ENCODE measurements at places on chromosomes 7 and 10.

- DNase-seq, result no peak
Measured at GRCh38 chr7:82723411-82723810, 279.8 kb upstream of the CACNA2D1 start.

DNA sequence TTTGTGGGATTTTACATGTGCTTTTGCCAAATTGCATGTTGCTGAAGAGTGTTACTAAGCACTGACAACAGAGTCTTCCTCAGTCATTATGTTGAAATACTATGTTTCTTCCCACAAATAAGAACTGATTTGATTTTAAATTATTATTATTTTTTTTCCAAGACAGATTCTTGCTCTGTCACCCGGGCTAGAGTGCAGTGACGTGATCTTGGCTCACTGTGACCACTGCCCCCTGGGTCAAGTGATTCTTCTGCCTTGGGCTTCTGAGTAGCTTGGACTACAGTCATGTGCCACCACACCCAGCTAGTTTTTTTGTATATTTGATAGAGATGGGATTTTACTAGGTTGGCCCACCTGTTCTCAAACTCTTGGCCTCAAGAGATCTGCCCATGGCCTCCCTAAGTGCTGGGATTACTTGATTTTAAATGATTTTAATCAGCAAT is 42.3 kb downstream of the MINPP1 start:
- no peak for DNase-seq

GRCh38 chr10:44857363-44858016 is 53.6 kb upstream of the TMEM72 start:
- DNase-seq, result no peak

DNA sequence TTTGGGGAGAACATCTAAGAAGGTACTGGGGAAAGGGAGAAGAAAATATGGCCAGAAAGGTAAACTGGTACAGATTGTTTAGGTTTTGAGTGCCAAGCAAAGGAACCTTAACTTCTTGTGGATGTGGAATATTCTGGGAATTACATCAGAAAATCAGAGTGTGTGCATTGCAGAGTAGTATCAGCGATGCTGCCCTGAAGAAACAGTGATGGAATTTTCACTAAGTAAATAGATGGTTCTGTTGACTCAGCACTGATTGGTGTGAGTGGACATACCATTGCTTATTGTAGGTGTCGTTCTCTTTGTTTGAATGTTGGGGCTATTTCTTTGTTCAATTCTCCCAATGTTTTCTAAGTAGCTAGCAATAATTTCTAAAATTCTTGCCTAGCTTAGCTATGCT is 24.4 kb upstream of the AKR1B1 start:
- DNase-seq, result no peak

DNA sequence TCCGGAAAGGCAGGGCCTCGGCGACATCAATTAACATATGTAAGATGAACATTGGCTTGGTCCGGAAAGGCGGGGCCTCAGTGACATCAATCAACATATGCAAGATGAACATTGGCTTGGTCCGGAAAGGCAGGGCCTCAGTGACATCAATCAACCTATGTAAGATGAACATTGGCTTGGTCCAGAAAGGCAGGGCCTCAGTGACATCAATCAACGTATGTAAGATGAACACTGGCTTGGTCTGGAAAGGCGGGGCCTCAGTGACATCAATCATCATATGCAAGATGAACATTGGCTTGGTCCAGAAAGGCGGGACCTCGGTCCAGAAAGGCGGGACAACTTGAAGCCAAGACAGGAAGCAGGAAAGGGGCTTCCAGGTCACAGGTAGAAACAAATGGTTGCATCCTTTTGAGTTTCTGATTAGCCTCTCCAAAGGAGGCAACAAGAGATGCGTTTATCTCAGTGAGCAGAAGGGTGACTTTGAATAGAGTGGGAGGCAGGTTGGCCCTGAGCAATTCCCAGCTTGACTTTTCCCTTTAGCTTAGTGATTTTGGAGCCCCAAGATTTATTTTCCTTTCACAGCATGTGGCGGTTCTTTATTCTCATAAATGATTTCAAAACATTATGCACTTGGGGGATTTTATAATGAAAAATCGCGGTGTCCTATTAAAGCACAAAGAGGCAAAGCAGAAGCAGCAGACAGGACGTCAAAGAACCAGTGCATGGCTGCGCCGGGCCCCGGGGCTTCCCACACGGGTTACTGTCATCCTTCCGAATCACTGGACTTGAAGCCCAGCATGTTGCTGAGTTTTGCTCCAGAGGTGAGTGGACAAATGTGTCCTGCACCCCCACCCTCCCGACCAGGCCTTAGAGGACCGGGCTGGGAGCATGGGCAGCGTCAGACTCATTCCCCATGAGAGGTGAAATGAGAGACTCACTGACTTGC is 43.1 kb upstream of the EN2 start:
- no peak for DNase-seq

Data from SHP77 treated with DMSO at 0.1 percent for 48 hours (cell line).